MCF 10A (cell line): ENCODE measurements at places on chromosomes 2 and 18.

- DNase-seq, result peak; percentile 81
These were observed 56.9 kb downstream of the COL4A4 start for GRCh38 chr2:227106845-227107759.

- DNase-seq, result peak; percentile 73
These were observed 10.8 kb upstream of the NAB1 start for GRCh38 chr2:190637903-190638618.

DNA sequence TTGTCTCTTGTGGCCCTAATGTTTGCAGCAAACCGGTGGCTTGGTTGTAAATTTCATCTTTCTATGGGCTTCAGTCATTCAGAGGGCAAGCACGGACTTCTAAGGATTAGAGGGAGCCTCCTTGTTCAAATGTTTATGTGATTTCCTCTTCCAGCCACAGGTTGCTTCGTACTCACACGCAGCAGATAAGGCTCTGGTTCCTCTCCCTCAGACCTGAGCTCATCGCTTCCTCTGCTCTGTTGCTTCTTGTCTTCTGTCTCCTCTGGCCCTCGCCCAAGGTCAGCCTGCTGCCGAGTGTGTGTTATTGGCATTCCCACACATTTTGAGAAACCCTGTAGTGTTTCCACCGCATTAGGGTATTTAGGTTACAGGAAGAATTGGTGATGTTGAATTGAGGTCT is 44.0 kb downstream of the MYL12B start:
- peak; percentile 86 for DNase-seq

DNA sequence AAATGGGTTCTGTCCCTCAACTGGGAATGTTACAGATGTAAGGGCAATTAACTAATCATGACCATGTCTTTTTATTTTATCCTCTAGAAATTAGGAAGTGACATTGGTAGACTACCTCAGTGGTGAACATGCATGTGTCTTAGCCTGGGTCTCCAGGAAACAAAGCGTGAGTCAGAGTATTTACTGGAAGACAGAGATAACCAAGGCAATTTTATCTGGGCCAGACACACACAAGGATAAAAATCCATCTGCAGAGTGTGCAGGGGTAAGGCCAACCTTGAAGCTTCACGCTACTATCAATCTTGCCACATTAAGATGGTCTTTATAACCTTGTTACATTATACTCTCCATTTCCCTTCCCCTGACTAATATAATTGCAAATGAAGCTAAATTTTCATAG is 487.5 kb downstream of the SUCLG1 start:
- peak; percentile 9 for DNase-seq

GRCh38 chr2:240155048-240155744 is 14.7 kb upstream of the OTOS start:
- DNase-seq, result no peak

DNA sequence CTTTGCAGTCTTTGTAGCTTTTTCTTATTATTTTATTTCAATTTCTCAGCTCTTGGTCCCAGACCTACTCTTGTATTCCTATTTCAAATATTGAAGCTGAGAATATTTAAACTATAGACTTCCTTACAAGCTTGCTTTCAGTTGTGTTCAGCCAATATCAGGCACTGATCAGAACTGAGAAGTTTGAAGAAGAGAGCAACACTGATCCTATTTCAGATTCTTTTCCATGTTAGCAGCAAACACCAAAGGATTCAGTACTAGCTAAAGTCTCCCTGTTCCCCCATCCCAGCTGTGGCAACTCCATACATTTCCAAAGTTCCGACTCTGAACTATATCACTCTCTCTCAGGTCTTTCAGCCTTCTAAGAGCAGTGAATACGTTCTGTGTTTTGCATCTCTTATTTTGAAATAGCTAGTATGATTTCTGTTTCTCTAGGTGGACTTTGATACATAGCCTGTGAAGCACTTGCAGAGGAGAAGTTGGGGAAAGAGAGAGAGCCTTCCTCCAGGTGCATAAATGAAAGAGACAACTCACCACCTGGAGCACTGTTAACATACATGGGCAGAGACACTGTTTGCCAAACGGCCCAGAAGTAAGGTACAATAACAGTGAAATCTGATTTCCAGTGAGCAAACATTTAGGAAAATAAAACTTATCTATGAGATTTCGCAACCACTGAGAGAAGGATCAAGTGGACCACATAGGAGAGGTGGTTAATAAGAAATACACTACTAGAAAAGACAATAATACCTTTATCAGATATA is 135.0 kb upstream of the ZNF804A start:
- no peak for DNase-seq

DNA sequence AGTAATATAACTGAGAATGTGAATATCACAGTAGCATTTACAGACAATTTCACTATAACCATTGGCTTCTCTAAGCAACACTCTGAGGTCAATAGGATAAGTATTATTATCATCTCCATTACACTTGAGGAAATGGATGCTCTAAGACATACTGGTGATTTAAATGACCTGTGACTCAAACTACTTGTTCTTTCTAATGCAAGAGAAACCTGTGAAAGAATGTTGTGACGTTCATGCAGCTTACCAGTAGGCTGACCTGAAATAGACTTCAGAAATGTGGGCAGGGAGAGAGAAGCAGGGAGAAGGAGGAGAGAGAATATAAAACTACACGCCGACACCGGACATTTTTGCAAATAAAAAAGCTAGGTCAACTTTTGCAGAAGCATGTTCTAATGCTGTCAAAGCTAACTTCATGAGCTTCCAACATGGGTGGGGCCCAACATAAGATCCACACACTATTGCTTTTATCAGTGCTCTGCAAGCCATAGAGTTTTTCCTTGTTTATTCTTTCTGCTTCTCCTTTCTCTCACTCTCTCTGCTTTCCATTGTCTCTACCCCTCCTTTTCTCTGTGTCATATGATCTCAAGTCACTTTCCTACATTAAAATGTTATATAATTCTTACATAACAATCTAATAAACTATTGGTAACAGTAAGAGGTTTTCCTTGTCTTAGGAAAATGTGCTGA is 217.6 kb upstream of the FN1 start:
- no peak for DNase-seq

DNA sequence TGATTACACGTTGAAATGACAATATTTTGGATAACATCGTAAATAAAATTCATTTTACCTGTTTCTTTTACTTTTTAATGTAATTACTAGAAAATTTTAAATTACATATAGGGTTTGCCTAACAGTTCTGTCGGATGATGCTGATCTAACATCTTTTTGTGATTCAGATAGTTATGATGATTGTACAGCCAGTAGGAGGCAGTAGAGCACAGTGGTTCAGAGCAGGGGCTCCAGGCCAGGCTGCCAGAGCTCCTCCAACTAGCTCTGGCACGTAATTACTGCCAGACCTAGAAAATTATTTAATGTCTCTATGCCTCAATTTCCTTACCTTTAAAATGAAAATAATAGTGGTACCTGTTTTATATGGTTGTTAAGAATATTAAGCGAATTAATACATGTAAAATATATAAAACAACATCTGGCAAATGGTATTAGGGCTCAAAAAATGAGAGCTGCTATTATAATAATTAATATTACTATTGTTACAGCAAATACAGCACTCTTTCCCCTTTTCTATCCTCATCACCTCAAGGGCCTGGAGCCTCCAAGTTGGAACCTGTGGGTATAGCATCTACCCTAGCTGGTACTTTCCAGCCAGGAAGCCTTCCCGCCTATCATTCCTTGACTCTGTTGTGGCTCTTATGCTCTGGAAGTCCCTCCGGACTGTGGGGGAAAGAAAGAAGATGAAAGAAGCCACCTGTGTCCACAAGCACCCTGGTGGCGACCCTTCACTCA is 47.7 kb upstream of the PLA2R1 start:
- peak; percentile 82 for DNase-seq

GRCh38 chr2:162390801-162391200 is 46.9 kb downstream of the GCA start:
- DNase-seq, result no peak

DNA sequence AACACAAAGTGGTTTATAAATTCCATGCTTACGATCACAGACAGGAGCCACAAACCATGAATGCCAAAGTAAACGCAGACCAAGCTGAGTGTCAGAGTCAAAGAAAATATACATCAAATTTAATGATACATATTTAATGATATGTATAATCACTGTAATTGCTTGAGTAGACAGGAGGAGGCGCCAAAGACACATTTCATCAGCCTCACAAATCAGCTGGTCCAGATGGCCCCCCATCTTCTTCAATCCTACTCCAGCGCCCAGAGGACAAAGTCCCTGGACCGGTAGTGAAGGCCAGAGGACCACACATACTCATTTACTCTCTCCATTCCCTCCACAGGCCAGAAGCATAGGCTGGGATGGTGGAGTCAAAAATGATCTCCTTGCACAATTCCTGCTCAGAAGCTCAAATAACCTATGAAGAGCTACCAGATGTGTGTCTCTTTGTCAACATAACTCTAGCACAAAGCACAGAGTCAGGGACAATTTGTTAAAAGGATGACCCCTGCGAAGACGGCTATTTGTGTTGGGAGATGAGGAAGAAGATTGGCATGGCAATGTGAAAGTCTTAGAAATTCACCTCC is 149.3 kb upstream of the PGAP1 start:
- peak; percentile 27 for DNase-seq

- no peak for DNase-seq
These were observed 115.7 kb upstream of the MSTN start for GRCh38 chr2:190178066-190178722.

GRCh38 chr18:8625461-8626092 is 16.3 kb downstream of the RAB12 start:
- DNase-seq, result no peak

DNA sequence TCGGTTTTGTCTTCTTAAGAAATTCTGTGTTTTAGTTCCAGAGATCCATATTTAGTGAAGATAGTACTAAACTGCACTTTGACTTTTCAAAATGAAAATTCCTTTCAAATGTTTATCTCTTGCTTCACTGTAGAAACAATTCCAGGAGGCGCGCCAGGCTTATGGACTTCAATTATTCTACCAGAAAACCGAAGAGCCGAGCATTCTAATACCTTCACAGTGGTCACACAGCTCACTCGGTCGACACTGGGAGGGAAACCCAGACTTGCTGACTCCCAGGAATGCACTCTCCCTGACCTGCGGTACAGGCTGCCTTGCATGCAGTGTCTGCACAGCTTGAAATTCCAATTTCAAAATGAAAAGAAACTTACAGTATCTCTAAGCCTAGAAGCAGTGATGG is 119.9 kb upstream of the PIEZO2 start:
- DNase-seq, result no peak

GRCh38 chr18:3995476-3996102 is 459.5 kb downstream of the DLGAP1 start:
- peak; percentile 77 for DNase-seq

DNA sequence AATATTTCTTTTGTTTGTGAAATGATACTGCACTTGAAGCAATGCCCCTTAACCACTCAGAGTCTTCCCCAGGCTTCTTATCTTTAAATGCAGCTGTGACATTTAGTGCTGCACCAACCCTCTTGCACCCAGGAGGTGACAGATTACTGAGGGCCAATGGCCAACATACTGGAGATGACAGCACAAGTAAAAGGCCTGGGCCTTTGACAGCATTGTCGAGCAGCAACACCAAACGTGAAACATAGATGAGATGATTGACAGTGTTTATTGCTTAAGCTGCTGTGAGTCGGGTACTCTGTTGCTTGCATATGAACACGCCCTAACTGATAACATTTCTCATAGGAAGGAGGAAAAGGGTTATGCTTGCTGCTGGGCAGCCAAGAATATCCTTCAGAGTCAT is 80.3 kb downstream of the THNSL2 start:
- DNase-seq, result no peak

DNA sequence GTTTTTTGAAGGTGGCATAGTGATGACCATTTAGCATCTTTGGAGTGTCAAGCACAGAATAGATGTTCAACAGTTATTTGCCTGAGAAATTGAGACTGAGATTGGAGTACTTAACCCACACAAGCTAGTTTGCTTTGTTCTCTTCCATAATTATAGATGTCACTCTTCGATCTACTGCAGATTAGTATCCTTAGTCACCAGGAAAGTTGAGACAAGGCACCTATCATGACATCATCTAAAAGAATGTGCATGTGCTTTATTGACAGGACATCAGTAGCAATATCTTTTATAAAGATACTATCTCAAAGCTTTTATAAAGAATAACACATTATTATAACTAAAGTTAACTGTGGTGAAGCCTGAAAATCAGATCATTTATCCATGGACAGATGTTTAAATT is 6.4 kb downstream of the VRK2 start:
- no peak for DNase-seq

DNA sequence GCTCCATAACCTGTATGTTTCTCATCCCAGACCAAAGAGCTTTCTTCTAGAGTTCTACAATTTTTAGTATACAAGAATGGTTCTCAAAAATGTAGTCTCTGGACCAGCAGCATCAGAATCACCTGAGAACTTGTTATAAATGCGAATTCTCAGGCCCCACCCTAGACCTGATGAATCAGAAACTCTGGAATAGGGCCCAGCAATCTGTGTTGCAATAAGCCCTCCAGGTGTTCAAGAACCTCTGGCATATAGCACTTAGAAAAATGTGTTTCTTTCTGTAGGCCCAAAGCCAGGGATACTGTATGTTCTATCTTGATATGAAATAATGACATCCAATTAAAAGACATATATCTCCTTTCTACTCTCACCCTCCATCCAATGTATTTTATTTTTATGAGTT is 10.4 kb downstream of the PAIP2B start:
- peak; percentile 87 for DNase-seq
